A172 (cell line): ENCODE measurements at places on chromosomes 16 and 17.

- no peak for DNase-seq
Observed at GRCh38 chr16:85788819-85789218, 10.5 kb downstream of the EMC8 start.

DNA sequence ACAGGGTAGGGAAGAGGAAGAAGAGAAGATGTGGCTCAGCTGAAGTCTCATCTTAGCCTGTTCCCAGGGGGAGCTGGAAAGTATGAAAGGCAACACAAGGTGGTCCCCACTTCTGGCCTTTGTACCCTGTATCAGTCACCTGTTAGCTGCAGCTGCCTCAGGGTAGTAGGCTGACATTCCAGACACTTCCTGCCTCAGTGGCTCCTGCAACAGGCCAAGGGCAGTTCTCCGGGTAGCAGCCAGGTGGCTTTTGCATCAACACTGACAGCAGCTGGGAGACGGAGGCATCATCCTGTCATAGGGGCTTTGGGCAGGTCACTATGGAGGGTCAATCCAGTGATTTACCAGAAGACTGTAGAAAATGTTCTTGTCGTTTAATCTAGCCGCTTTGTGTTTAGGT, 124.0 kb downstream of the RGS9 start:
- no peak for DNase-seq

DNA sequence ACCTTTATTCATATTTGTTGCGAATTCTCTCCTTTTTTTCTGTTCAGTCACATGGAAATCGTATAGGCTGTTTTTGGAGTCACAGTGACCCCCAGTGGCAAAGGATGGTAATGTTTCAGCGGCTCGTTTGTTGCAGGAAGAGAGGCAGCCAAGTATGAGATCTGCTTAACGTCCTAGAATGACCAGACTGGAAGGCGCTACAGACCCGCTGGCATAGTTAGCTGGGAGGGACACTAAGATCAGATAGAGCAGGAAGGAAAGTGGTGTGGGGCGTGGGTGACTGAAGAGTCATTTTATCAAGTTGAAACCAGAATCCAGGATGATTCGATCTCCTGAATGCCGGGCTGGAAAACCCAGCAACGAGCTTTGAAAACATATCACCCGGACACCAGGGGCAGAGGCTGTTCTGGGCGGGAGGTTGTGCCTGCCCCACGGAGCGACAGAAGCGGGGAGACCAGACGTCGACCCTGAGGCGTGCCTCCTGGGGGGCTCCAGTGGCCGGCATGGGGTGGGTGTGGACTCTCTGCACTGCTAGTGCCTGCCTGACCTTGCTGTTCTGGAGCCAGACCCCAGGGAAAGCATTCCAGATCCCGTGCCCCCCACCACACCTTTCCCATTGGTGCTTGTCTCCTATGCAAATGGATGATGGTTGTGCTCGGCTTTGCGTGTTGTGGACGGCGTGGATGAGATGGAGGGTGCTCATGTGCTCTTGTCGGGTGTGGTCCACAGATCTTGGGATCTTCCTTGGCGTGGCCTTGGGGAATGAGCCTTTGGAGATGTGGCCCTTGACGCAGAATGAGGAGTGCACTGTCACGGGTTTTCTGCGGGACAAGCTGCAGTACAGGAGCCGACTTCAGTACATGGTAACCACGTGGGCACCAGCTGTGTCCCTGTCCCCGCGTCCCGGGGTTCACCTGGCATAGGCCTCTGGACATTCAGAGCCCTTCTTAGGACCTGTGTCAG, 7.7 kb downstream of the IL34 start:
- peak; percentile 86 for DNase-seq

GRCh38 chr17:50331085-50331791, 14.7 kb upstream of the XYLT2 start:
- peak; percentile 86 for DNase-seq

GRCh38 chr17:42475121-42475520, 16.4 kb downstream of the ATP6V0A1 start:
- DNase-seq = no peak

GRCh38 chr17:27762527-27763305, 37.6 kb downstream of the NOS2 start:
- peak; percentile 31 for DNase-seq

- DNase-seq = peak; percentile 40
Observed at GRCh38 chr17:32386844-32387243, 36.9 kb downstream of the ZNF207 start.

GRCh38 chr17:67678414-67678813, 39.3 kb upstream of the NOL11 start:
- no peak for DNase-seq

GRCh38 chr17:72117535-72118334, 3.1 kb upstream of the SOX9 start:
- no peak for DNase-seq

DNA sequence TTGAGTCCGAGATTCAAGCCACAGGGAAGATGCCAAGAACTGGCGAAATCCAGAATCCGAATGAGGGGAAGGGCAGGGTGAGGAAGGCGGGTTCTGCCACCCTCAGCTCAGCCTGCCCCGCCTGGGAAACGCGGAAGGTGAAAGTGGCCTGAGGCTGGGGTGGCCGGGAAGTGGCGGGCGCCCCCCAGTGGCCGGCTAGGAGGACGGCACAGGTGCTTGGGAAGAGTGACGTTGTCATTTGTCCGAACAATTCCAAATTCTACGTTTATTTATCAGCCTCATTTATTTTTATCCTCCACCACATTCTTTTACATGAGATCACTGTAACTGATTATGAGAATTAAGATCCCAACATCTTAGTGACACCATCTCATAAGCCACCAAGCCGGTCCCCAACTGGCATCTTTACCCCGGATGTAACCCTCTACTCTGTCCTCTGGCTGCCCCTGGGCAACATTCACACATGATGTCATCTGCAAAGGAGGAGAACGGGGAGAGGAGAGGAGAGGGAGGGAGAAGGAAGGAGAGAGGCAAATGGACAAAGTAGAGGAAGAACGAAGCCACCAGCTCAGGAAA, 21.3 kb downstream of the SRCIN1 start:
- DNase-seq = peak; percentile 56

- peak; percentile 42 for DNase-seq
Observed at GRCh38 chr17:83193336-83194185, 114.2 kb downstream of the METRNL start.

DNA sequence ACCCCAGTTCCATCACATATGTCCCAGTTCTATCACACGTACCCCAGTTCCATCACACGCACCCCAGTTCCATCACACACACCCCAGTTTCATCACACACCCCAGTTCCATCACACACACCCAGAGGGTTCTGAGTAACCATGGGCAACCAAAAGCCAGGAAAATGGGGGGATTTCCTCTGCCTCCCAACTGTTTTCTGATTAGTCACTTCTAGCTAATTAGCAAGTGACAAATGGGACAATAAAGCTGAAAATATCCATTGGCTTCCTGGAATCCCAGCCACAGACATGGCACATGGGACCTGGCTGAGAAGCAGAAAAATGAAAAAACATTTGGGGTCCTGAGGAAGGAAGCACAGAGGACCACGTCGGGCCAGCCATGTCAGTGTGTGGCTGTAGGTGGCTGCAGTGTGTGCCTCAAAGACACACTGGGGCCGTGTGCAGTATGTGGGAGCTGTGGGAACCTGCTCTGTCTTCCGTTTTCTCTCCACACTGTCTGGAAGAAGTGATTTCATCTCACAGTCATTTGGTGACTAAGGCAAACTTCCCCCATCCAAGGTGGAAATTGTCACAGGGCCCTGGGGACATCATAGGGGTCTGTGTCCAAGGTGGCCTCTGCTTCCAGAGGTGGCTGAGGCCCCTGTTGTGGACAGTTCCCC, 106.7 kb downstream of the CMIP start:
- peak; percentile 84 for DNase-seq

DNA sequence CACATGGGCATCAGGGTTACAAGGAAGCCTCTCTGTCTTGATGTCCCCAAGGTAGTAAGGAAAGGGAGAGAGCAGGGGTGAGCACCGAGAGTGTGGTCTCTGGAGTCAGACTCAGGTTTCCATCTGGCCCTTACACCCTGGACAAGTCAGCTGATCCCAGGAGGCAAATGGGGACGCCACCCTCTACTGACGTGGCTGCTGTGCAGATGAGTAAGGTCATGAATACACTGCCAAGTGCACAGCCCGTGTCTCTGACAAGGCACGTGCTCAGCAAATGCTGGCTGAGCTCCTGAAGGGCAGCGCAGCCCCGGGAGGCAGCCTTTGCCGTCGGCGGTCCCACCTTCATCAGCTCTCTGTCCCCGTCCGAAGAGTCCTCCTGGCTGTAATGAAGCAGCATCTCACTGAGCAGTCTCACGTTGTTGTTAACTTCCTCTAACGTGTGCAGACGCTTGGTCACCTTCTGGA, 19.4 kb downstream of the GGA3 start:
- peak; percentile 33 for DNase-seq

- DNase-seq = no peak
Observed at GRCh38 chr16:31130336-31130891, 5.1 kb downstream of the PRSS8 start.

GRCh38 chr16:88762258-88762870, 22.7 kb downstream of the PIEZO1 start:
- no peak for DNase-seq

DNA sequence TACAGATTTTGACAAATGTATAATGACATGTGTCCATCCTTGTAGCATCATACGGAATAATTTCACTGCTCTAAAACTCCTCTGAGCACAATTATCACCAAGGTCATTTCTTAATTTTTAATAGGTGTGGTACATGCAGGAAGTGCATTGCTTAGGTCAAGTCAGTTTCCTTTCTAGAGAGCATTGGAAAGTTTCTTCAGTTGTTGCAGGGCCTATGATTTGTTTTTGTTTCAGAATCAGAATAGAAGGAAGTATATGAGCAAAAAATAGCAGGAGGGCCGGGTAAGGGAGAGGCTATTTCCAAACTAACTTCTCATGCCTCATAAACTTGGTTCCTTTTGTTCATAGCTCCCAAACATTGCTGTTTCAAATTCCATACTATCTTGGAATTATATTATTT, 24.0 kb upstream of the SLFN5 start:
- DNase-seq = no peak
